ENCODE measurements at places on chromosomes 7 and 10.

GRCh38 chr7:64867863-64868440 is 35.1 kb upstream of the ZNF273 start:
- peak; percentile 14 for DNase-seq

DNA sequence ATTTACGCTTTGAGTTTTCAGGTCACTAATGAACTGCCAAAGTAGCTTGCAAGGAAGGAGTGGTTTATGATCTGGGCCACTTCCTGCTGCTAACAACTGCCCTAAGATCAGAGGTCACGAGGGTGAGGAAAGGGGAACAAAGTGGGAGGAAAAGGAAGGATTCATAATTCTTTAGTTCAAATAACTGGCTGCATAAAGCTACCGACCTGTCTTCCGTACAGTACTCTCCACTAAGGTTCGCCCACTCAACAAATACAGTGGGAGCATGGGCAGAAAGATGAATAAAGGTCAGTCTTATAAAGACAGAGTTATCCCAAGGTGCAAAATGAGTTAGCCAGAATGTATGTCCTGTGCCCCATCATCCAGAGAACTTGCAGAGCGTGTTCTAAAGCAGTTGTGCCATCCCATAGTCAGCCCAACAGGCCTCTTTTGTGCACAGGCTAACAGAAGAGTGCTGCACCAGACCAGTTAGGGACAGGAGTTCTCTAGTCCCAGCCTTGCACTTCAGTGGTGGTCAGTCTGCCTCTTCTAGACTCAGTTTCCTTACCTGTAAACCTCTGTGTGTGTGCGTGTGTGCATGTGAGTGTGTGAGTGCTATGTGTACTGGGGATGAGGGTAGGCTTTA is 65.9 kb downstream of the CREB3L2 start:
- no peak for DNase-seq

DNA sequence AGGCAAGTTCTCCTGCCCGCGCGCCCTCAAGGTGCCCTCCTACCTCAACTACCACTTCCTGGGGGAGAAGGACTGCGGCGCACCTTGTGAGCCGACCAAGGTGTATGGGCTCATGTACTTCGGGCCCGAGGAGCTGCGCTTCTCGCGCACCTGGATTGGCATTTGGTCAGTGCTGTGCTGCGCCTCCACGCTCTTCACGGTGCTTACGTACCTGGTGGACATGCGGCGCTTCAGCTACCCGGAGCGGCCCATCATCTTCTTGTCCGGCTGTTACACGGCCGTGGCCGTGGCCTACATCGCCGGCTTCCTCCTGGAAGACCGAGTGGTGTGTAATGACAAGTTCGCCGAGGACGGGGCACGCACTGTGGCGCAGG is 1.4 kb downstream of the FZD1 start:
- no peak for DNase-seq

DNA sequence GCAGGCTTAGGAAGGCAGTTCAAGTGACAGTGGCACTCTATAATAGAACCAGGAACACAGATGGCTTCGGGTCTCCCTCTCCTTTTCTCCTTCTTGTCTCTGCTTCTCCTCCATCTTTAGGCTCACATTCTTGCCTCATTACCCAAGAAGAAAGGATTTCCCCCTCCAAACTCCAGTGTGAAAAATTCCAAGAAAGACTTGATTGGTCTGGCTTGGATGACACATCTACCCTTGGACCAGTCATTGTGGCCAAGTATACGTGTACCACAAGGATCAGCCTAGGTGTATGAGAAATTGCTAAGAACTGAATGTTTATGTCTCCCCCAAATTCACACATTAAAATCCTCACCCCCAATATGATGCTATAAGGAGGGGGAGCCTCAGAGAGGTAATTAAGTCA is 53.9 kb downstream of the PRTFDC1 start:
- DNase-seq: no peak

- no peak for DNase-seq
Observed at GRCh38 chr7:107667341-107667740, 6.7 kb downstream of the SLC26A4 start.

Data from activated effector memory CD4-positive, alpha-beta T cell treated with anti-CD3 and anti-CD28 coated beads, Interleukin-2, amount 50 U/mL, for 16 hours (primary cell).